HCT116 (cell line): ENCODE measurements at places on chromosomes 3 and 15. TPM values are rescaled to one million over a fixed set of nuclear protein-coding genes. Genes with fewer than 3 reads are reported as not detected.

GRCh38 chr3:141452045-141452444, 34.8 kb upstream of the RASA2 start:
- DNase-seq = no peak

GRCh38 chr15:63401078-63401477, 19.4 kb upstream of the CA12 start:
- no peak for DNase-seq

DNA sequence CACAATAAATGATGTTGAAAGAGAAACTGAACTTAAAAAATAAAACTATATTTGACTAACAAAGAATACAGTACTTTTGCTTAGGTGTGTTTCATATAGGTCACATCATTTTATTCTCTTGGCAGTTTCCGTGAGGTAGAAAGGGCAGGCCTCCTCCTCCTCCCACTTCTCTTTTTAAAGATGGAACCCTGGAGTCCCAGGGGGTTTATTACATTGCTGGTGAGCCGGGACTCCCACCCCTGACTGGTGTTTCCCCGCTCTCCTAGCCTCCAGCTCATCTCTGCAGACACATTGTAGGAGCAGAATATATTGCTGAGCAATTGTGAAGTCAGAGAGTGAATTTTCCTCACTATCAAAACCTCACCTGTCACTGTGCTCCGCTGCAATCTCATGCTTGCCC, 30.0 kb downstream of the ZDHHC23 start:
- DNase-seq = no peak

GRCh38 chr3:15542614-15543013, 21.1 kb upstream of the COLQ start:
- no peak for DNase-seq

GRCh38 chr15:77865106-77865610, 212.4 kb downstream of the TBC1D2B start:
- no peak for DNase-seq

- no peak for DNase-seq
These were observed 45.7 kb upstream of the LCTL start for GRCh38 chr15:66611257-66612053.

DNA sequence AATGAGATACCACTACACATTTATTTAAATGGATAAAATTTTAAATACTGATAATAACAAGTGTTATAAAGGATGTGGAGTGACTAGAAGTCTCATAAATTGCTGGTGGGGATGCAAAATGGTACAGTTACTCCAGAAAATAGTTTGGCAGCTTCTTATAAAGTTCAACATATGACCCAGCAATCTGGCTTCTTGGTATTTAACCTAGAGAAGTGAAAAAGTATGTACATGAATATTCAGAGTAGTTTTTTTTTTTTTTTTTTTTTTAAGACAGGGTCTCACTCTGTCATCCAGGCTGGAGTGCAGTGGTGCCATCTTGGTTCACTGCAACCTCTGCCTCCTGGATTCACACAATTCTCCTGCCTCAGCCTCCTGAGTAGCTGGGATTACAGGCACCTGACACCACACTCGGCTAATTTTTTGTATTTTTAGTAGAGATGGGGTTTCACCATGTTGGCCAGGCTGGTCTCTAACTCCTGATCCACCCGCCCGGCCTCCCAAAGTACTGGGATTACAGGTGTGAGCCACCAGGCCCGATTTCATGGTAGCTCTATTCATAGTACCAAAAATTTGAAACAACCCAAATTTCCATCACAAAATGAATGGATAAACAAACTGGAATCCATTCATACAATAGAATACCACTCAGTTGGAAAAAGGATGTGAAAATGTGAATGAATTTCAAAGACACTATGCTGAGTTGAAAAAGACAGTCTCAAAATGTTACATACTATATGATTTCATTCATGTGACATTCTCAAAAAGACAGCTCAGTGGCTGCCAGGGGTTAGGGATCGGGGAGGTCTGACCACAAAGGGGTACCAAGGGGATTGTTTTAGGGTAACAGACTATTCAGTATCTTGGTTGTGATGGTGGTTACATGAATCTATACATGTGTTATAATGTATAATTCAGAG, 14.4 kb downstream of the RRP9 start:
- DNase-seq = no peak

DNA sequence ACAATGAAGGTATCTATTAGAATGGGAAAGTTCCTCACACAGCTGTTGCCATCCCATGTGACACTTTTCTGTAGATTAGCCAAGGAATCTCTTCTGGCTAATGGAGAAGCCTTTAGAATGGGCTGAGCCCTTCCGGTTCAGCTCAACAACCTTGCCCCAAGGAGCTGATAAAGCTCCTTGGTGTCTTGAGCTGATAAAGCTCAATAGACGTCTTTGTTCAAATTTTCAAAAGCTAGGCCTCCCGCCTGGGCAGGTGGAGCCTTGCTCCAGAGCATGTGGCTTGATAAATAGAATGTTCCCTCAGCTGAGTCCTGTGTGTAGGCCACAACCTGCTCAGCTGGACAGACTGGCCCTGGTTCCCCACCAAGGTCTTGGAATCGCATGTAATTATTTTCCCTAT, 7.2 kb upstream of the BNIP2 start:
- no peak for DNase-seq

DNA sequence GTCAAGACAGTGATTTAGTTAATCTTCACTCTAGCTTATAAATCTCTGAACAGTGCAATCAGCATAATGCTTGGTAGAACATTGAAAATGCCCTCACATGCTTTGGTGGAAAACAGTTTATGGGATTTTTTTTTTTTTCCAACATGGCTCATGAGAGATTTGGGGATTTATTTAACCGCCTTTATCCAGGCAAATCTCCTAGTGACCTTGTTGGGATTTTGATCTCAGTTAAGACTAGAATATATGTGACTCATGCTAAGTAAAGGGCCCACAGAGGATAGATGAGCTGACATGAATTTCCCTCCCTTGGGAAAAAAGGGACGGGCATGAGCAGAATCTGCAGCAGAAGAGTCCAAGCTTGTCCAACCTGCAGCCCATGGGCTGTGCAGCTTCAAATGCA, 18.7 kb downstream of the LRTM1 start:
- DNase-seq = no peak

DNA sequence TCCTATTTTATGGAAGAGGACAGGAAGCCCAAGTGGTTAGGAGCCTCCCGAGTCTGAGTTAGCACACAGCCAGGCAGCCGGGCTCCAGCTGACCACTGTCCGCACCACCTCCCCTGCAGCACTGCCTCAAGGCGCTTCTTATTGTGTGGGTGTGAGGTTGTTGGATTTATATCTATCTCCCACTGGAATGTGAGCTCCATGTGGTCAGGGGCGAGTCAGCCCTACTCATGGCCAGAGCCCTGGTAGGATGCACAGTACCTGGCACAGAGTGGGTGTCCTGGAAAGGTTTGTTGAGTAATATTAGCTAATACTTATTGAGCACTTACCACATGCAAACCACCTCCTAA, 9.7 kb upstream of the FBLN2 start:
- no peak for DNase-seq

GRCh38 chr3:105938101-105938500, 69.3 kb upstream of the CBLB start:
- DNase-seq = no peak

- DNase-seq = no peak
These were observed 54.2 kb upstream of the RBMS3 start for GRCh38 chr3:29226706-29227105.

- no peak for DNase-seq
These were observed 725 bp upstream of the SCAMP2 start for GRCh38 chr15:74873756-74874424.

- no peak for DNase-seq
These were observed 314.7 kb downstream of the LPP start for GRCh38 chr3:188468662-188469061.

- DNase-seq = no peak
These were observed 132.3 kb upstream of the UMPS start for GRCh38 chr3:124597979-124598378.

- no peak for DNase-seq
These were observed 36.1 kb upstream of the SLC41A3 start for GRCh38 chr3:126119976-126120375.

DNA sequence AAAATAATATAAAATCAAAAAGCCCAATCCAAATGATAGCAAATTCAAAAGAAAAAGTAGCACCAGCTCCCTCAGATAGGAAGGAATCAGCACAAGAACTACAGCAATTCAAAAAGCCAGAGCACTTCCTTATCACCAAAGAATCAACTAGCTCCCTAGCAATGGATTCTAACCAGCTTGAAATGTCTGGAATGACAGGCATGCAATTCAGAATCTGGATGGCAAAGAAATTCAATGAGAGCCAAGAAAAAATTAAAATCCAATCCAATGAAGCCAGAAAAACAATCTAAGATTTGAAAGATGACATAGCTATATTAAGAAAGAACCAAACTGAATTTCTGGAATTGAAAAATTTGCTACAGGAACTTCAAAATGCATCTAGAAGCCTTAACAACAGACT, 1334.4 kb upstream of the ALCAM start:
- no peak for DNase-seq

DNA sequence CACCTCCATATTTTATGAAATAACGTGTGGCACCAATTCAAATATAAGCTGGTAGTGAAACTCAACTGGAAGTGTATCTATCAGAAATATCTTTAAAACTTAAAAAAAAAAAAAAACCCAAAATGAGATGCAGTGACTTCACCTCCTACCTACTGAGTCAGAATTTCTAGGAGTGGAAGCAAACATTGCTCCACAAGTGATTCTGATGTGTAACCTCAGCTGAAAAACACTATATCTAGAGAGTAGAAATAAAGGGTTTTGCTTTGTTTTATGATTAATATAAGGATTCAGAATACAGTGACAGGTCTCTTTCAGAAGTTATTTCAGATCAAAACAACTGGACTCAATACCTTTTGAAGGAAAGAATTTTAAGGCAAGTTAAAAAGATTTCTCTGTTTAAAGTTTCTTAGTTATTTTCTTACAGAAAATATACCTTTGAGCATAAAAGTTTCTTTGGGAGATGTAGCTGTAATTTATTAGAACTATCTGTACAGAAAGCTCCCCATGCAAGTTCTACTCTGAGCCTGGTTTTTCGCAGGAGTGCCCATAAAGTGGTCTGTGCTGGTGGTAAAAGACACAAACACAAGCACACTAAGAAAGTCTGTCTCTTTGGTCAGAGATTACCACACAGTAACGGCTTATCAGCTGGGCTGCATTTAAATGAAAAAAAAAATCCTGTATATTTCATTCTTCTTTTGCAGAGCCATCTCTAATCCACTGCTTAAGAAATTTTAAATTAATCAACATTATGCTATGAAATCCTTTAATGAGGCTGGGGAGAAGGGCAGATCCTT, 59.9 kb upstream of the PPIB start:
- no peak for DNase-seq

GRCh38 chr3:75192146-75192616, 471.9 kb upstream of the FRG2C start:
- peak; percentile 3 for DNase-seq

DNA sequence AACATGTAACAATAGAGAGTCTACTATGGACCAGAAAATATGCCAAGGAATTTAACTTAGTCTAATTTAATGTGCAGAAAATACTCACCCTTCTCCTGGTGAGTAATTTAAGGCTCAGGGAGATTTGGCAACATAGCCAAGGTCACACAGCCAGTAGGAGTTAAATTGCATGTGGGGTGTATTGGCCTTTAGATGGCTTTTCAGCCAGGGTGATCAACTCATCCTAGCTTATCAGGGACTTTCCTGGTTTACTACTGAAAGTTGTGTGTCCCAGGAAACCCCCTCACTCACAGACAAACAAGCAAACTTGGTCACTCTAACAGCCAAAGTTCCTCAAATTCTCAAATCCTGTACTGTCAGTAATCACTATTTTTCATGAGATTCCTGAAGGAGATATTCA, 2.6 kb upstream of the SLC9A9 start:
- DNase-seq = no peak

DNA sequence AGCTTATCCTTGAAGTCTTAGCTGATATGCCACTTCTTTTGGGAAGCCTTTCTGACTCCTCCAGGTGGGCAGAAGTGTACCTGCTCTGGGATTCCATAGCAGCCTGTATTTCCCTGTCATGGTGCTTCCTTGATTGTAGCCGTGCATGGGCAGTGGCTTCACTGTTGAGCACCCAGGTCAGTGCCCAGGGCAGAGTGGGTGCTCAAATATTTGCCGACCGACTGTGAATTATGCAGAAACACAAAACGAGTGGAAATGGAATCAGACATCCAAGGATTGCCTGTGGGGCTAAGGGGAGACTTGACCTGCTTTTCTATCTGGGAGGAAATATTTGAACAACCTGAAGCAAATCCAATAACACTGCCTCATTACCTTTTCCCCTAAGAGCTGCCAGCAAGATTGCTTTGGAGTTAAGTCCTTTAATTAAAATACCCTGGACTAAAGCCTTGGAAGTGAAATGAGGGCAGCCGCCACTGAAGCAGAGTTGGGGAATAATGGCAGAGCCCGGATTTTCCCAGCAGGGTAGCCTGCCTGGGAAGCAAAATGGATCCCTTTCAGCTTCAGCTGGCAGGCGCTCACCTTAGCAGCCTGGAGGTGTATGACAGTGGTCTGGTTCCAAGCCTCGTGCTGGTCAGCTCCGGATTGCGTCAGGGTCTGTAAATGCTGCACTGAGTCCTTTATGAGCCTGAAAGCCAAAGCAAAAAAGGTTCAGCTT, 14.9 kb downstream of the ACOX2 start:
- no peak for DNase-seq

GRCh38 chr3:43017593-43018195, 38.6 kb downstream of the GASK1A start:
- no peak for DNase-seq

The FAM240A gene
- total RNA-seq = not detected

The C15orf62 gene
- 0.10 TPM for total RNA-seq

The ZDHHC19 gene
- total RNA-seq = not detected

The SATB1 gene
- 2.7 TPM for total RNA-seq

The COL6A6 gene
- not detected for total RNA-seq

The ZFAND6 gene
- 51.3 TPM for total RNA-seq

The CHRM5 gene
- total RNA-seq = not detected

The ECE2 gene
- total RNA-seq = not detected

The CHP1 gene
- total RNA-seq = 101 TPM

The C3orf22 gene
- not detected for total RNA-seq

The AKAP13 gene
- total RNA-seq = 43.1 TPM

The CORO2B gene
- 2.8 TPM for total RNA-seq

The ARHGAP11A gene
- 102 TPM for total RNA-seq

The SLC22A13 gene
- total RNA-seq = 0.47 TPM
